ENCODE measurements at places on chromosomes 11 and 22.
A peak's percentile ranks its signal among the peaks of the same experiment; 100 is the strongest.

DNA sequence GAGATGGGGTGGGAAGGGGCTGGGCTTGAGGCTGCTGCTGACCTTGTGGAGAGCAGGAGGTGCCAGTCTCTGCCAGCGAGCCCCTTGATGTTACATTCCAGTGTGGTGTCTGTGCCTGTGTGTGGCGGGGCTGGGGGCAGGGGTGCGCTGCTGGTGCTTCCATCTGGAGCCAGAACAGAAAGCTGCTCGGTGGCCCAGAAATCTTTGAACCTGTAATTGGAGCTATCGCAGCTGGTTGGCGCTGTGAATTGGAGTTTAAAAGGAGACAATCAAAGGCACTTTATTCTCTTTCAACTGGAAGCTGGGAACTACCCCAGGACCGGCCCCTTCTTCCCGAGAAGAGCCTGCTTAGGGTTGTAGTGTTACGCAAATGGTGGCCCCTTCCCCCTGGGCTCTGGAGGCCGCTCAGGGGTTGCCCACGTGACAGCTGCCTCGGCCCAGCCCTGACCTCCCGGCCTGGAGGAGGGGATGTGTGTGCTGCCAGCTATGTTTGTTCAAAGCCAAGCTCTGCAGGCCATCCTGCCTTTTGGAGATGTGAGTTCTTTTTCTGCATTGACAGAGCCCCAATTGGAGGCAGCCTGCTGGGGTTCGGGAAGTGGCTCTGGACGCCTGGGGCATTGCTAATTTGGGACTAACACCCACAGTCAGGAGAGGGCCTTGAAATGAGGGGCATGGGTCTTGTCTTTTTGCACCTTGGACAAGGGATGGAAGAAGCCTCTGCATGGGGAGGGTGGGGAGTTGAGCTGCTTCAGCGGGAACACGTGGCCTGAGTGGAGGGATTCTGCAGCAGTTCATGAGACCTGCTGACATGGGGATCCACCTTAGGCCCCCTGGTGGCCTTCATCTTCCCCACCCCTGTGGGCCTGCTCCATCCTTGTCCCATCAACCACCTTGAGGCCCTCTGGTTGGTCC lies 14.0 kb upstream of the ARSA start:
- DNase-seq: no peak

GRCh38 chr11:62705880-62706849 lies 1.1 kb downstream of the BSCL2 start:
- no peak for DNase-seq

- DNase-seq: no peak
Measured at GRCh38 chr11:12765428-12765827, 91.2 kb downstream of the TEAD1 start.

DNA sequence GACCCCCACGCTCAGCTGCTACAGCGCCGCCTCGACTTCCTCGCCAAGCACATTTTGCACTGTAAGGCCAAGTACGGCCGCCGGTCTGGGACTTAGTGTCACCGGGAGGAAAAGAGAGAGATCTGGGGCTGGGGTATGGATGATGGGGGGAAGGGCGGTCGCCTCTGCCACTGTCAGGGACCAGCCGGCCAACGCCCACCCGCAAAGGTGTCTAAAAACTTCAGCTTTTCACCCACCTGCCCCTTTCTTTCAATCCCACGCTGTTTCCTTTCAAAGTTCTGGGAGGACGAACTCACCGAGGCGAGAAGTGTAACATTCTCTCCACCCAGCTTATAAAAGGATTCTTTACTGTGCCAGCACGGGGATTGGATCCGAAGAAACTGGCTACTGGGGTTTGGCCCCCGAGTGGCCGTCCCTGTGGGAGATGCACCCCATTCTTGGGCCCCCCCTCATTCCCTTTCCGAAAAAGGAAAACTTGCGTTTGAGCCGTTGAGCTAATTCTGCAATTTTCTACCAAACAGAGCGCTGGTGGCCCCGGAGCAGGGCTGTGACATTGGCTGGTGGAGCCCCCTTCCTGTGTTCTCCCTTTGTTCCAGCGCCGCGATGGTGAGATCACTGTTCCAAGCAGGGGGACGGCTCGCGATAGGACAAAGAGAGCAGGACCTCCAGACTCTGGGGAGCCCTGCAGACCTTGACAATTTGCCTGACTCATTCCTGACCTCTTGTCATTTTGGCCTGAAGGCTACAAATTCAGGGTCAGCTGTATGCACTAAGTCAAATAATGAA lies 1.8 kb downstream of the FJX1 start:
- no peak for DNase-seq

DNA sequence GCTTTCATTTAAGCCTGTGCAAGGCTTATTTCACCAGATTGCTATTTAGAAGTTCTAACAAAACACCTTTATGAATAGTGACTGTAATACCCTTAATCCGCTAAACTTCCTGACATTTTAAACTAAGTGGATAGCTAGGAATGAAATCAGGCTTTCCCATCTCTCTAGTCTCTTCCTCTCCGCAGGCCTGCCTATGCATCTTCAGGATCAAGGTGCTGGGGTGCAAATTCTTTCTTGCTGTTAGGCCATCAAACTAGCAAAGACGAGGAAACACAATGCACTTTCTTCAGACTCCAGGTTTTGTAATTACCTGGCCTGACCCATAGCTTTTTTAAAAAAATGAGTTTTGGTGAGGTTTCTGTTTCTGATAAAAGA lies 149.4 kb downstream of the DBX1 start:
- no peak for DNase-seq

DNA sequence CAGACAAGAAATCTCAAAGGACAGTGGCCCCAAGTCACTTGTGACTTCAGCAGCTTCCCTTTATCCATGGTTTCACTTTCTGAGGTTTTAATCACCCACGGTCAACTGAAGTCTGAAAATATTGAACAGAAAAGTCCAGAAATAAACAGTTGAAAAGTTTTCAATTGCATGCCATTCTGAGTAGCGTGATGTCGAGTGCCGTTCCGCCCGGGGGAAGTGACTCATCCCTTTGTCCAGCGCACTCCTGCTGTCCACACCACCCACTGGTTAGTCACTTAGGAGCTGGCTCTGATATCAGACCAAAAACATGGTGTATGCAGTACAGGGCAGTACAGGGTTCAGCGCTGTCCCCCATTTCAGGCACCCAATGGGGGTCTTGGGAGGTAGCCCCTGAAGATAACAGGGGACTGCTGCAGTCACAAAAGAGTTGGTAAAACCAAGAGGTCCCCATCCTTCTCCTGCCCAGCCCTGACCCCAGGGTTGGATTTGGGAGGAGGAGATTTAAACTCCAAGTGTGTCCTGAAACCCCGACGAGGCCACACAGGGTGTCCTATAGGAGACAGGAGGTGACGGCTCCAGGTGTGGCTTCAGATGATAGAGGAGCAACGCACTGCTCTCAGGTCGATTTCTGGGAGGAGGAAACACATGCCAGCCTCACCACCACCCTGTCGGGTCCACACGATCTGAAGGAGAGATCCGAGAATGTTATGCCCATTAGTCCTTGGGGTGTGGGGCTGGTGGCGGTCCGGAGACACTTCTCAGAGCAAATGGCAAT lies 390.1 kb downstream of the CTTN start:
- DNase-seq: peak; percentile 33

- no peak for DNase-seq
Measured at GRCh38 chr11:68481579-68482240, 21.2 kb downstream of the PPP6R3 start.

- no peak for DNase-seq
Measured at GRCh38 chr22:37848587-37849088, 581 bp upstream of the EIF3L start.

DNA sequence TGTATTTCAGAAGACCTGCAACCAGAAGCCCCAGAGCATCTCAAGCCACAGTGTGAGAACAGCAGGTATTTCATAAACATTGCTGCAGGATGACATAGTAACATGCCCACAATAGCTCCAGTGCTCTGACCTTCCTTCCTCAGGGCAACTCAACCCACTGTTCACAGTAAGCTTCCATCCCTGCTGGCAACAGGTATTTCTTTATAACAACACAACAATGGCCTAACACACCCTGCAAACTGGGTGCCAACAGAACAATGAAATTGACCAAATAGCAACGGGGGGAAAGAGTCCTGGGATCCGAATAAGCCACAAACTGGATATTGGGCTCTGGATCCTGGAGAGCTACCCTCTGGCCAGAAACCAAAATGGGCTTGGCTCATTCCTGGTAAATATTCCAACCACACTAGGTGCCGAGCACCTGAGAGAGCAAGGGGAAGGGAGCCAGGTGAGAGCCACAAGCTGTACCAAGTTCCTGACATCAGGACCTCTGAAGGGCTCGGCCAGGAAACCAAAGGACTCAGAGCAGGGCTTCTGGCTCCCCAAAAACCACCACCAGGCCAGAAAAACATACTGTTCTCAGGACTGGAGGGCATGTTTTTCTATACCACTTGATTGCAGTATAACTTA lies 99.5 kb downstream of the MICAL3 start:
- DNase-seq: no peak

GRCh38 chr11:92611157-92611556 lies 358.3 kb upstream of the MTNR1B start:
- DNase-seq: no peak

GRCh38 chr11:45100339-45100738 lies 46.1 kb upstream of the PRDM11 start:
- no peak for DNase-seq

GRCh38 chr11:855330-855674 lies 12.7 kb downstream of the TSPAN4 start:
- no peak for DNase-seq

DNA sequence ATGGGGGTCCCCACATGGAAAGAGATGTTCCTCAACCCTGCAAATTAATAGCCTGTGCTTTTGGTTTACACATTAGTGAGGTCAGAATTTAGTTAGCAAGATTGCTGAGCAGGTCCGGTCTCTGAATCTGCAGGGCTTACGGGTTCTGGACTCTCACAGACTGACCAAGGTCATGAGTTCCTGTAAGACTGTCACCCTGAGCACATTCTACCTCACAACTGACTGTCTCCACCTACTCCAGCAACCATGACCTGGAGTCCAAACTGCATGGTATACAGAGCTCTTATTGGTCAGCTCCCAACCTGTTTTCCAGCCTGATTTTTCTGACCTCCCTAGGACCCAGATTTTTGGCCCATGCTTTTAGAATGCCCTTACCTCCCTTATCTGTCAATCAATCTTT lies 28.2 kb downstream of the DKK3 start:
- no peak for DNase-seq

- no peak for DNase-seq
Measured at GRCh38 chr22:42291287-42291686, 20.8 kb upstream of the TCF20 start.

DNA sequence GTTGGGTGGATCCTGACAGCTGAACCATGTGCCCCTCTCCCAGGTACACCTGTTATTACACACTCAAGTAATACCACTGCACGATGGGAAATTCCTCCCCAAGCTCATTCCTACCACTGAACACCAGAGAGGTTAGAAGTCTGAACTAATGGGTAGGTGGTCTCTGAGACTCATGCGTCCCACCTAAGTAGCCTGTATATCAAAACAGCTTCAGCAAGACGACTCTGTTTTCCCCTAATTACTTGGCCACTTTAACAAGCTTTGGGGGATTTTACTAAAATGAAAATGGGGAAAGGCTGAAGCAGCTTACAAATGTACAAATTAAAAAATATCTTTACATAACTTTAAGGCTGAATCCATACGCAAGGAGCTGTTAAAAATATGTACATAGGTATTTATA lies 29.4 kb downstream of the LGR4 start:
- no peak for DNase-seq

DNA sequence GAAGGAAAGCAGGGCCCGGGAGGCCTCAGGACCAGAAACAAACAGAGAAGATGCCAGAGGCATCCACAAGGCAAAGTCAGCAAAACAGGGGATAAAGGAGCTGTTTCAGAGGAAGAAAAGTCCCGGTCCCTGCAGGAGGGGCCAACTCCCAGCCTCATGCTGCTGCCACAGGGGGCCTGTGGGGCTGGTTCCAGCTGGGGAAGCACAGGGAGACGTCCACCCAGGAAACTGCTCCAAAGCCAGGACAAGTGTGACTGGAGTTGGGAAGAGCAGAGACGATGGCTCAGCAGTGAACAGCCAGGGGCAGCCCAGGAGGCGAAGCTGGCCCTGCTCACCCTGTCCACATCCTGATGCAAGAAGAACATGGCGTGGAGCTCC lies 454.4 kb downstream of the BRD1 start:
- no peak for DNase-seq

DNA sequence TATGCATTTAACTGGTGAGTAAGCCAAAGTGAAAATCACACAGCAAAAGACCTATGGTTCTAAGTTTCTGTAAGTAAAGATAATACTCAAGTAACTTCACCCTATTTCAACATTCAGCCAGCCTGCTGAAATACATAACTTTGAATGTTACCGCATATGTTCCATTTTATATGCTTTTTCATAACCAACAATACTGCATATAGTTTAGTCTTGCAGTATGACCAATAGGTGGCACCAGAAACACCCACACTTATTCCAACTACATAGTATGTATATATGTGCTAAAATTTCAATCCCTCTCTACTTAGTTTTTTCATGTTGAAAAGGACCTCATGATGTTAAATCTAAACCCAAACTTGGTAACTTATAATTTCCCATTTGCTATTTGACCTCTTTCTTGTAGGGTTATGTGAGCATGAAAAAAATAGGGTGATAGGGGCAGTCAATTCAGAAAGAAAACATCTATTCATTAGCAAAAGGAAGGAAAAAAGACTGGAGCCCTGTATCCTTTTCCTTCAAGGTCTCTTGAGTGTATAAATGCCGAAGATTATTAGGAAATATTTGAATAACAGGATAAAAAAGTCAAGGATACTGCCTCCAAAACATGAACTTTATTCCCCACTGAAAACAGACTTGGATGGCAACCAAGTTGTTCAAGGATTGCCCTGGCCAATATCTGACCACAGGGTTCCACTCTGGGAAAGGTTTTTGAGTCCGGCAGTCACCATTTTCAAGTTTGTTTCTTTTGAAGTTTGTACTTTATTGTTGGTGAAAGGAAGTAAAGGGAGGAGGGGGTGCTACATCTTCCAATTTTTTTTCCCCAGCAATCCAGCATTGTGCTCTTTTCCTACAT lies 23.8 kb upstream of the FZD4 start:
- DNase-seq: no peak

DNA sequence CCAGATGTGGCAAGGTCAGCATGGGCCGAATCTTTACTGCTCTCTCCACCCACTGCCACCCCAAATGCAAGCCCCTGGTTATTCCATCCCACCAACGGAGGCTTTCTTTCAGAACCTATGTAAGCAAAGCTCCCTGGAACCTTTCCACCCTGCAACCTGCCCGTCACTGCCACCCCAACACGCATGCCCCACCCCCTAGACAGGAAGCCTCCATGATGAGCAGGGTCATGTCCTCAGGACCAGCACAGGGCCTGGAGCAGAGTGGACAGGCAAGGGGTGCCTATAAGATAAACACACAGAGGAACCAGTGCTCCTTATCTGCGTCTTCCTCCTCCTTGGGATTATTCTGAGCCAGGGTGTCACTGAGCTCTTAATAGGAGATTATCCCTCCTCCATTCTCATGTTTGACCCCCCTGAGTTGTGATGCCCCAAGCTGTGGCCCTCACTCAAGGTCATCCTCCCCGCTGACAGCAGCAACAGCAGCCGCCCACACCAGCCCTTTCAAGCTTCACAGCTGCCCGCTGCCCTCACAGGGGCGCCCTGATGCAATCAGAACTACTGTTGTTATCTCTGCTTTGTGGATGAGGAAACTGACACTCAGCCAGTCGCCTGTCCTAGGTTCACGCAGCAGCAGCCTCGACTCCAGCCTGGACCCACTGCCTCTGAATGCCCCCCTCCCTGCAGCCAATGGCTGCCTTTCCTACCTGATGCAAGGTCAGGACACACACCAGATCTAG lies 647.3 kb downstream of the TBC1D22A start:
- no peak for DNase-seq

- peak; percentile 61 for DNase-seq
Measured at GRCh38 chr11:44575288-44575672, 9.8 kb downstream of the CD82 start.
